ENCODE measurements at places on chromosomes 12 and 14.
A peak's percentile ranks its signal among the peaks of the same experiment; 100 is the strongest.

DNA sequence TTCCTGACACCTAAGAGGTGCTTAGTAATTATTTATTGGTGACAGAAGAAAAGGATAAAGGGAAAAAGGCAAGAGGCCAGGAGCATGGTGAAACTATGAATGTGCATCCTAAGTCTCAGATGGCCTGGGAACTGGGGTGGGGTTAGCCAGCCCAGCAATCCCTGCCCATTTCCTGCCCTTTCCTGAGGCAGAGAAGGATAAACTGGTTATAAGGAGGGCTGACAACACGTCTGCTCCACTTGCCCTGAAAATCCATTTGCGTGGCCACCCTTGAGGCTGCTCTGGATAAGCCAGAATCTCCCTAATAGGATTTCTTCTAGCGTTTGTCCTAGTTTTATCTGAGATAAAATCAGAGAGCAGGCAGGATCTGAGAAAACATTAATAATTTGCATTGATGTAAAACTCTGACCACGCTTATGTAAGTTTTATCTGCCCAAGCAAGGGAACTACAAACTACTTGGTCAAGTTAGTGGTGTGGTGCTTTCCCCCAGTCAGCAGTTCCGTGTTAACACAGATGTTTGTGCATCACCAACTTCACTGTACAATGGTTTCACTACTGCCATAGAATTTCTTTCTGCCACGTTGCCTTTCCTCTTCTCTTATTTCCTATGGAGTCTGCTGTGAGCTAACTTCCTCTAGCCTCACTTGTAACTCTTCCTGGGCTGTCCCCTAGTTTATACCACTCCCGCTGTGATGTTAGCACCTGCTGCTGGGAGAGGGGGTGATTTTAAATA lies 392.7 kb downstream of the RPS29 start:
- no peak for DNase-seq

GRCh38 chr12:13374793-13375192 lies 178.3 kb downstream of the EMP1 start:
- DNase-seq: no peak

DNA sequence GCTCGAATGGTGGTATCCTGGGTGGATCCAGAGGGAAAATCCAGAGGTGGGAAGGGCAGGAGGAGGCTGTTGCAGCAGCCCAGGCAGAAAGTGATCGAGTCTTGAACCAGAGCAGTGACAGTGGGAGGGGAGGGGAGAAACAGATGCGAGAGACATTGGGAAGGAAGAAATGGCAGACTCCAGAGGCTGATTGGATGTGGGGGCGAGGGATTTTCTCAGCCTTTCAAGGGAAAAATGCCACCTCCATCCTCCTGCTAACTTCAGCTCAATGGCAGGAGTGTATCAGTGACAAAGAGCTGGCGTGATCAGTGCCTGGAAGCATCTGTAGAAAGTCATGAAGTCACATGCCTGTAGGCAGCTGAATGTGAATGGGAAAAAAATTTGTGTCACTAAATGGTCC lies 38.6 kb upstream of the NRXN3 start:
- DNase-seq: no peak

GRCh38 chr12:74897425-74898211 lies 312.0 kb downstream of the KCNC2 start:
- no peak for DNase-seq

GRCh38 chr14:48983351-48983888 lies 602.8 kb downstream of the RPS29 start:
- DNase-seq: no peak

DNA sequence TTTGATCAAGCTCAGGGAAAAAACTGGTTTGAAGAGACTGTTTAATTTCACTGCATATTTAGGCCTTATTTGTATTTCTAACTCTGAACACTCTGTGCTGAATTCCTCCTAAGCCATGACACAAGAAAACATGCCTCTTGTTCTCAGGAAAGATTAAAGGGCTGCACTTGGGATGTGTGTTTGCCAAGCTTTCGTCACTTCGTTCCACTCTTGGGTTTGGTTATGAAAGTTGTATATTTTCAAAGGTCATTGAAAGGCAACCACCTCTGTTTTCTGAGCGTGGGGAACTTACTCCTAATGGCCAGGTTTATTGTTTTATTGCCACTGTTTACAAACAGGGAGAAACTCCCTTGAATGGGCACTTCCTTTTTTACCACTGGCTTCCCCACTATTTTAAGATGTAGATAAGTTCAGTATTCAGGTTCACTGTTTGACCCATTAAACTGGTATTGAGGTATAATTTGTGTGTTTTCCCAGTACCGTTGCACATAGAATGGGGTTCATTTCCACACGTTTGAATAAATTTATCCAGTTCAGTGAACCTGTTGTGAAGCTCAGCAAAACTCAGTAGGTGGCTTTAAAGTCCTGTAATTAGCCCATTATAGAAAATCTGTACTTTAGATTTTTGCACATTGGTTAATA lies 65.3 kb downstream of the NKX2-1 start:
- DNase-seq: no peak

GRCh38 chr14:42214981-42215491 lies 608.4 kb downstream of the LRFN5 start:
- peak; percentile 56 for DNase-seq

DNA sequence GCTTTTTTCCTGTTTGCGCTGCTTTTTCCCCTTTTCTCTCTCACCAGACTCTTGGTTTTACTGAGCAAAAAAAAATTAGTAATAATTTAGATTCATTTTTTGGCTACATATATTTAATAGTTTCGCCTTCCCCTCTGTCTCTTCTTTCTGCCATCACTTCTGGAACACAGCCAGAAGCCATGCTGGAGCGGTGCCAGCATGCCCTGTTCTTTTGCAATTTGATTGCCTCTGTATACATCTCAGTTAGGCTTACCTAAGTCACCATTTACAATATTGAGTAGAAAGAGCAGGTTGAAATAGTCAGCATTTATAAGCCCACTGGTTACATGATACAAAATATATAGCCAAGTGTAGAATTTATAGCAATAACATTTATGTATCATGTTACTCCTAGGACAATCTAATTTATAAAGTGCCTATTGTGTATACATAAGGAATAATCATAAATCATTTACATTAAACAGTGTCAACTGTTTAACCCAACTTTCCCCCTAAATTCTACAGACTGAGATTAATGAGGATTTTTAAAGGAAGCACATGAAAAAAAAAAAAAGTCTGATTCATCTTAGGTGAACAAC lies 413.8 kb upstream of the SOX5 start:
- DNase-seq: no peak

DNA sequence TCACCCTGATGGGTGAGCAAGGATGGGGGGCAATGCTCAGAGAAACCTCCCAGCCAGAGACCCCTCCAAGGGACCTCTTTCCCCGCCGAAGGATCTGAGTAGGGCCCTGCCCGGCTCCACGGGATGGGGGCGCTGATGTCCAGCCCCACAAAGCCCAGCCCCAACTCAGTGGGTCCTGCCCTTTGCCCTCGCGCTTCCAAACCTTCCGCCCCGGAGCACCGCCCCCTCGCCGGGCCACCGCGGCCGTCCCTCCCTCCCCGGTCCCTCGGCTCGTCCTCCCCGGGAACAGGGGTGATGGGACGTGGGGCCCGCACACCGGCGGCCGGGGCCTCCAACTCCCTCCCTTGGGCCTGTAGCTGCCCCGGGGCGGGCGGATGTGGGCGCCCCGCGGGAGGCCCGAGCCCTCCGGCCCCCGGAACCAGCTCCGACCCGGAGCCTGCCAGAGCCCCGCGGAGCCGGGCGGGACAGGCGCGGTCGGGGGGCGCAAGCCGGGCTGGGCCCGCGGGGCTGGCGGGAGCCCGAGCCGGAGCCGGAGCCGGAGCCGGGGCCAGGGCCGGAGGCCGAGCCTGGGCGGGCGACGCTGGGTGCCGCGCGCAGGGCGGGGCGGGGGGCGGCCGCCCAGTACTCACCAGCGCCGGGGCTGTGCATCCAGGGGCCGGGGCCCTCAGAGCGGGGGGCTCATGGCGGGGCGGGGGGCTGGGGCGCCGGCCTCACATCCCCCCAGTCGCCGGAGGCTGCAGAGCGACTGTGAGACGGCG lies 386 bp downstream of the HDAC7 start:
- DNase-seq: no peak

GRCh38 chr12:62654326-62655241 lies 188.0 kb downstream of the MON2 start:
- DNase-seq: no peak

- no peak for DNase-seq
Observed at GRCh38 chr14:69475194-69475818, 9.2 kb upstream of the PLEKHD1 start.

DNA sequence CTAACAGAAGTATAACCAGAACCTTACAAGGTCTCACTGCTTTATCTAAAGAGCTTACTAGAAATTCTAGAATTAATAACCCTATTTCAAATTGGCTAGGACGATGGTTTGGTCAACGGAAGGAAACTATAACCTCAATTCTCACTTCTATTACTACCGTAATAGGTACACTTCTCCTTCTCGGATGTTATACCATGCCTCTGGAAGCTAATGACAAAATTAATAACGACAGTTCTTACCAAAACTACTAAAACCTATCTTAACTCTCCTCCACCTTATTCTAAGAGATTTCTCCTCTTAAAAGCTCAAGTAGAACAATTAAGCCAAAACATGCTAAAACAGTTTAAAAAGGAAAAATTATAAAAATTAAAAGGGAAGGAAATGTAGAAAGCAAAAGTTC lies 23.7 kb upstream of the UBC start:
- DNase-seq: no peak

DNA sequence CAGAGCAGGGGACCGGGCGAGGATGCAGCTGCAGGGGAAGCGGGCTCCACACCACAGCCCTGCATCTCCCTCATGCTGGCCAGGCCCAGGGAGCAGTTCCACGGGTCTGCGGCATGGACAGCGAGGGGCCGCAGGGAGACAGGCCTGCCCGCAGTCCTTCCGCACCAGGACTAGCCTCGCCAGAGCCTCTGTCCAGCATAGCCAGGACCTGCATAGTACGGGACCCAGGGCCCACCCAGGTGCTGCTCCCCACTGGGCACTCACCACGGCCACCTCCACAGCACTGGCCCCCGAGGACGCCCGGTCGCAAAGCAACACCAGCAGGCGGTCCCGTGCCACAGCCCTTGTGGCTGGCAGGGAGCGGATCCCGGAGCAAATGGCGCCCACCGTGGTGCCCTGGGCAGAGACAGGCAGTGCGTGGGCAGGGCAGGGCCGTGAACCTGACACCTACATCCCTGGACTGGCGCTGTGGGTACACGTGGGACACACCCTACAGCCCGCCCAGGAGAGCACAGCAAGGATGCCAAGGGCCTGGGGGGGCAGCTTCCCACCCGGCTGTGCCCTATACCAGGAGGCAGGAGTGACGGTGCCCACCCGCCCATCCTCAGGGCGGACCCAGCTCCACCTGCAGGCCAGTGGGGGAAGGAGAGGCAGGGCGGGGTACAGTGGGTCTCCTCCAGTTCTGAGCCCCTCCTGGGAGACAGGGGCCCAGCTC lies 23.8 kb downstream of the JAG2 start:
- DNase-seq: no peak

DNA sequence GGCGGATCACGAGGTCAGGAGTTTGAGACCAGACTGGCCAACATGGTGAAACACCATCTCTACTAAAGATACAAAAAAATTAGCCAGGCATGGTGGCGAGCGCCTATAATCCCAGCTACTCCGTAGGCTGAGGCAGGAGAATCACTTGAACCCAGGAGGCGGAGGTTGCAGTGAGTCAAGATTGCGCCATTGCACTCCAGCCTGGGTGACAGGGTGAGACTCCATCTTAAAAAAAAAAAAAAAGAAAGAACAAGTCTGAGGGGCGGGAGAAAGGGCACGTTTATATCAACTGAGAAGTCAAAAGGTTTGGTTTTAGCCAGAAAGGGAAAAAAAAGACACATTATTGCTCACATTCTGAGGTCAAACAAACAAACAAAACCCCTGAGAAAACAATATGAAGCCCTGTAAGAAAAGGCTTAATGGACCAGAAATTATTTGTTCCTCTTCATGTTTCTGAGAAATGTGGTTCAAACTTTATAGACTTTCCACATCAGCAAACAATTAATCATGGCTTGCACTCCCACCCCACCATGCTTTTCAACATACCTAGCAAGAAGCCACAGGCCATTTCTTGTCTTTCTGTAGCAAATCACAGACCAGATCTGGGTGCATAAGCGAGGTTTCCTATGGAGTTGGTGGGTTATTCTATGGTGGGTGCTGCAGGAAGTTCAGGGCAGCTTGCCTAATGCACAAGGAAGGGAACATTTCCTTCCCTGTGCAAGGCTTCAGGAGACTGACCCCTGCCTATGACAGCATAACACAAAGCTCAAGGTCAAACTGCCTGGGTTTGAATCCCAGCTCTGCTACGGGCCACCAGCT lies 80.1 kb downstream of the SSPN start:
- peak; percentile 59 for DNase-seq

DNA sequence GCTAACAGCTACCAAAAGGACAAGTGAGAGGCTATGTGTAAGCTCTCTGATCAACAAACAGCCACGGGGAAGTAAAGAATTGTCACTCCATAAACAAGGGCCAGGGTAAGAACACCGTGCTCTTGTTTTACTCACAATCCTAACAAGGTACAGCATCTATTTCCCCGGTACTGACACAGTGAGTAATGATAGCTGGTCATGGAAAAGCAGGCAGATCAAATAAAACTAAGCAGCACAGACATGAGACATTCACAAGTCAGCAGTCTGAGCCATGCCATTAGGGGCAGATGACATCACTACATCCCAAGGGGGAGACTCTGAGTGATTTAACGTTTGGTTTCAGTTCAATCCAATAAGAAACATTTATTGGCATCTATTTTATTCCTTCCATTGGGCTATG lies 54.4 kb downstream of the ARL6IP4 start:
- DNase-seq: peak; percentile 98

- no peak for DNase-seq
Observed at GRCh38 chr12:18721452-18721851, 16.4 kb downstream of the PLCZ1 start.

- DNase-seq: no peak
Observed at GRCh38 chr14:24095271-24096068, 1.4 kb downstream of the PCK2 start.

DNA sequence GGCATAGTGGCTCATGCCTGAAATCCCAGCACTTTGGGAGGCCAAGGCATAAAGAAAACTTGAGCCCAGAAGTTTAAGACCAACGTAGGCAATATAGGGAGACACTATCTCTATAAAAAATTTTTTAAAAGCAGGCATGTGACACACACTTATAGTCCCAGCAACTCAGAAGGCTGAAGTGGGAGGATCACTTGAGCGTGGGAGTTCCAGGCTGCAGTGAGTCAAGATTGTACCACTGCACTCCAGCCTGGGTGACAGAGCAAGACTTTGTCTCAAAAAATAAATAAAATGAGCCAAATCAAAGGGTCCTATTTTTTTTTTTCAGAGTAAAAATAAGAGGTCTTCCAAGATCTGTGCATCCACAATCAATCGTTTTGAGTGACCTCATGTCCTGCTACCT lies 237.6 kb downstream of the SLC16A7 start:
- DNase-seq: no peak

- no peak for DNase-seq
Observed at GRCh38 chr12:113142173-113142885, 6.8 kb upstream of the RASAL1 start.

GRCh38 chr14:51962711-51963110 lies 26.6 kb upstream of the RTRAF start:
- DNase-seq: no peak

DNA sequence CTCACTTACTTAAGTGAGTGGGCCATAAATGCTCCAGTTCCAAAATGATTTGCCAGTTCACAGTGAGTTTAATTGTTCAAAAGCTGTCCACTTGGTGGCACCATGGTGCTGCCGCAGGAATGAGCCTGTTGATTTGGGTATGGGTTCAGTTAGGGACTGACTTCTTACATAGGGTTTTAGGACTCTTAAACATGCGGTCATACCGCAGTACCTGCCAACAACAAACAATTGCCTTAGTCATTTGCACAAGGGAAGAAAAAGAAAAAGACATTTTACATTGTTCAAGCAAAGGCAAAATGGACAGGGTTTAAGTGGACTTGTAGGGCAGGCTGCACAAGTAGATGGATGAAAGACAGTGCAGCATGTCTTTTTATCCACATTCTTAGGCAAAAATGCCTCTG lies 80.0 kb upstream of the DBX2 start:
- DNase-seq: peak; percentile 77
